ENCODE measurements at places on chromosomes 1 and 21.

- DNase-seq = peak; percentile 9
Measured at GRCh38 chr1:116130356-116130755, 19.2 kb downstream of the MAB21L3 start.

DNA sequence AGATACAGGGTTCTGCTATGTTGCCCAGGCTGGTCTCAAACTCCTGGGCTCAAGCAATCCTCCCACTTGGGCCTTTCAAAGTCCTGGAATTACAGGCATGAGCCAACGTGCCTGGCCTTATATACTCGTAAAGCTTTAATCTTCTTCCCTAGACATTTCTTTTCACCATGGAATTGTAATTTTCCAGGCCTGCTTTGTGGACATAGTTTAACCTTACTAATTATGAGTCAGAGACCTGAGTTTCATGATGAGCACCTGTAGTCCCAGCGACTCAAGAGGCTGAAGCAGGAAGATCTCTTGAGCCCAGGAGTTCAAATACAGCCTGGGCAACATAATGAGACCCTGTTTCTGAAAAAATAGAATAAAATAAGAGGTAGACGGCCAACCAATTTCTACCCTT, 12.3 kb downstream of the PATJ start:
- no peak for DNase-seq

DNA sequence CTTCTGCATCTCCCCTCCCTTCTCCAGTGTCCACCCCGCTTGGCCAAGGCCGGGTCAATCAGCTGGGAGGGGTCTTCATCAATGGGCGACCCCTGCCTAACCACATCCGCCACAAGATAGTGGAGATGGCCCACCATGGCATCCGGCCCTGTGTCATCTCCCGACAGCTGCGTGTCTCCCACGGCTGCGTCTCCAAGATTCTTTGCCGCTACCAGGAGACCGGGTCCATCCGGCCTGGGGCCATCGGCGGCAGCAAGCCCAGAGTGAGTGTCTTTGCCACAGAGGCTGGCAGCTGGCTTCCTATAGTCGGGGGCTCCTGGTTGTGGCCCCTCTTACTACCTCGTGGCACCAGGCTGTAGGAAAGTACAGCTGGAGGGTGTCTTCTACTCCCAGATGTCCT, 3.6 kb downstream of the PAX7 start:
- no peak for DNase-seq

GRCh38 chr1:248757784-248758195, 2.2 kb upstream of the LYPD8 start:
- DNase-seq = no peak

DNA sequence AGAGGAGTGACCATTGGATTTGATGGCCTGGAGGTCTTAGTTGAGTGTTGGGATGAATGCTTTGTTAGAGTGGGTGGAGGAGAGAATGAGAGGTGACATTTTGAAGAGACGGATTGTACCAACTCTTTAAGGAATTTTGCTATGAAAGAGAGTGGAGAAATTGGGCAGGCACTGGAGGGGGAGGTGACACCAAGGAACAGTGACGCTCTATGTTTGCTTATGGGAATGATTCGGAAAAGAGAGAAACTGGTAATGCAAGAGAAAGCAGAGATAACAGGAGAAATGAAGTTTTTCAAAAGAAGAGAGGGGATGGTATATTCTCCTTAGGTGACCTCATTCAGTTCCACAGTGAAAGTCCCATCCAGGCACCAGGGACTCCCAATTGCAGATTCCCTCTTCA, 24.5 kb upstream of the PADI2 start:
- no peak for DNase-seq

DNA sequence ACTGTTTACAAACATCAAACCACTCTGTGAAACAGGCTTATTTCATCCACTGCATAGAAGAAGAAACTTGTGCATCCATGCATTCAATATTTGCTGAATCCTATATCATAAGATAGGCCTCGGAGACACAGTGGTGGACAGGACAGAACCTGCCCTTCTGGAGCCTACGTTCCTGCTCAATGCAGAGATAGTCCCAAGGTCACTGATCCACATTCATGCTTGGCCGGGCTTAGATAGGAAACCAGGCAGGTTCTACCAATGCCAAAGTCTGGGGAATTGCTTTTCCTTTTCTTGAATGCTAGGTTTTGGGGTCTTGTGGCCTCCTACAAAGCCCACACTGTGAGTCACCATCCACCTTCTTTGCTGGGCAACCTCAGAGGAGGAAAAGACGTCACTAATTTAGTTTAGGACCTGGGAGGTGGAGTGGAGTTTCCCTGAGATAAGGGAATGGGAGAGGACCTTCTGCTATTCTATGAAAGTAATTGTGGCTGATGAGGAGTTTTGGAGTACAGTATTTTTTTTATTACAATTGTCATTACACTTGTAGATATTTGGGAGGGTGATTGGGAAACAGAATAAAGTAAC, 99.7 kb upstream of the CD34 start:
- DNase-seq = no peak

DNA sequence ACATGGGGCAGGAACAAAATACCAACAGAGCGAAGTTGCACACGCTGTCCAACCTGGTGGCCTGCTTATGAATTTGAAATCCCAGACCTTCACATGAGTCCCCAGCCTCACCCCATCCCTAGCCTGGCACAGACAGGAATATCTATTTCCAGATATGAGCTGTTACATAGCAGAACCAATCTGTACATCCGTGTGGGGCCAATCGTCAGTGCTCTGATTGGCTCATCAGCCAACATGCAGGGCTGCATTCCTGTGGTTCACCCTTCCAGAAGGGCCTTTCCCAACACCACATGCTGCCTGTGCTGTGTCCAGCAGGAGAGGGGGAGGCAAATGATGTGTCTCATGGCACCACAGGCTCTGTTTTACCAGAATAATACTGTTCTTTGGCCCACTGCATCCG, 31.3 kb downstream of the CCN1 start:
- no peak for DNase-seq

DNA sequence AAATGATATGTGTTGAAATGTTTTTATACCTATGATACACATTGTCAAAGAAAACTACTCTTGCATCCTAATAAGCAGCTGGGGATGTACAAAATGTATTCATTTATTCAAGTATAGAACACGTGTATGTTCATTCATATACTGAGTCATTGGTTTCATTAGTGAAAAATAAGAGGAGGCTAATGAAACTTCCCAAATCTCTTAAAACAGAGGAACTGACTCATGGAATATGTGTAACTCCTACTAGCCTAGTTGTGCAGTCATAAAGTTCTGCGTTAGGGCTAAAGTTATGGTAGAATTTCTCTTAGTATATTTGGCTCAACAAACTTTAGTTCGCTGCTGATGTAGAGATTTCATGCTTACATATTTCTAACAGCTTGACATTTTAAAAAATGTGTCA, 441.6 kb downstream of the NCAM2 start:
- DNase-seq = no peak

DNA sequence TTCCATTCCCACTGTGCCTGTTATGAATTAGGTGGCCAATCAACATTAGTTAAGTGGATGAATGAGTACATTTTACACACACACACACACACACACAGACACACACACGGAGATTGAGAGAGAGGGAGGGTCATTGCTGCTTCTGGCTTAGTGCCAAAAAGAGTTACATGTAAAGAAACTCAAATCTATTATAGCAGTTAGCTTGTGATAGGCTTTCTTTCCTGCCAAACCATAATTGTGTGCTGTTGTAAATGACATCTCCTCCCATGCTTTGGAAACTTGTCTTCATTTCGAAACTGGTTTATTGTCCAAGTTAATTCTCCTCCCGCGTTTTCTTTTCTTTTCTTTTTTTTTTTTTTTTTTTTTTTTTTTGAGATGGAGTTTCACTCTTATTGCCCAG, 1.4 kb upstream of the MT1HL1 start:
- no peak for DNase-seq

DNA sequence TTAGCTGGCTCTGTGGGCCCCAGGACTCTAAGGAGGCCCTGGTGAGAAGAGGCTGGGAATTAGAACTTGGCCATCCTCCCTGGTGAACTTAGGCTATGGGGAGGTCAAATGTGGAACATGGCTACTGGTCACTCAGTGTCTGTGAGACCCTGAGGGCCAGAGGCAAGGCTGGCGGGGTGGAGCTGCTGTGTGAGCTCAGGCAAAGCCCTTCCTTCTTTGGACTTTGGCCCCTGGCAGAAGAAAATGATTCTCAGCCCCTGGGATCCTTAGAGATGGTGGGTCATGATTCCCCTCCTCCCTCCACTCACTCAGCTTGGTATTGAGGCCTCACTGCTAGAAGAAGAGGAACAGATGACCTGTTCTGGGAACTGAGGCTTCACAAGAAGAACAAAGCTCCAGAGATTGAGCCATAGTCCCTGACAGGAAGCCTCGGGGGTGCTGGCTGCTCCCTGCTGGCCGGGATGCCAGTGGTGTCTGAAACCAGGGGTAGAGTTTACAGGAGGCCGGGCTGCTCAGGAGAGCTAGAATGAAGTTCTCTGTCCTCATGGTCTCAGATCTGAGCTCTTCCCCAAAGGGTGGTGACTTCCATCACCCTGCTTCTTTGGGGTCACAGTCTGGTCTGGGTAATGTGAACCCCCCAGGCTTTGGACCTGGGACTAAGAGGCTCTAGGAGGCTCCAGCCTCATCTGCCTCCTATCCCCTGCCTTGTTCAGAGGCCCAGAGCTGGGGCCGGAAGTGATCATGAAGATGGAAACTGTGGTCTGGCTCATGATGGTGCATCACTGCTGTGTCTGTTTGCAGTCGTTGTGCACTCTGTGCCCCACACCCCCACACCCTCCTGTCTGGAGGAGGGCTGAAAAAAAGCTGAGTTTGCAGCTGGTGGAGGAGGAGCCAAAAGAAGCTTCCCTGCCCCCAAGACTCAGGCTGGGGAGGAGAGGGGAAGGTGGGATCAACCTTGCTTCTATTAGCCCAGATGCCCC, 905 bp downstream of the BTBD19 start:
- DNase-seq = peak; percentile 95

- DNase-seq = peak; percentile 22
Measured at GRCh38 chr1:159469921-159470533, 30.5 kb downstream of the OR10J1 start.

- no peak for DNase-seq
Measured at GRCh38 chr1:181778640-181779260, 282.8 kb downstream of the ZNF648 start.

GRCh38 chr1:9668080-9668479, 16.5 kb downstream of the PIK3CD start:
- no peak for DNase-seq

DNA sequence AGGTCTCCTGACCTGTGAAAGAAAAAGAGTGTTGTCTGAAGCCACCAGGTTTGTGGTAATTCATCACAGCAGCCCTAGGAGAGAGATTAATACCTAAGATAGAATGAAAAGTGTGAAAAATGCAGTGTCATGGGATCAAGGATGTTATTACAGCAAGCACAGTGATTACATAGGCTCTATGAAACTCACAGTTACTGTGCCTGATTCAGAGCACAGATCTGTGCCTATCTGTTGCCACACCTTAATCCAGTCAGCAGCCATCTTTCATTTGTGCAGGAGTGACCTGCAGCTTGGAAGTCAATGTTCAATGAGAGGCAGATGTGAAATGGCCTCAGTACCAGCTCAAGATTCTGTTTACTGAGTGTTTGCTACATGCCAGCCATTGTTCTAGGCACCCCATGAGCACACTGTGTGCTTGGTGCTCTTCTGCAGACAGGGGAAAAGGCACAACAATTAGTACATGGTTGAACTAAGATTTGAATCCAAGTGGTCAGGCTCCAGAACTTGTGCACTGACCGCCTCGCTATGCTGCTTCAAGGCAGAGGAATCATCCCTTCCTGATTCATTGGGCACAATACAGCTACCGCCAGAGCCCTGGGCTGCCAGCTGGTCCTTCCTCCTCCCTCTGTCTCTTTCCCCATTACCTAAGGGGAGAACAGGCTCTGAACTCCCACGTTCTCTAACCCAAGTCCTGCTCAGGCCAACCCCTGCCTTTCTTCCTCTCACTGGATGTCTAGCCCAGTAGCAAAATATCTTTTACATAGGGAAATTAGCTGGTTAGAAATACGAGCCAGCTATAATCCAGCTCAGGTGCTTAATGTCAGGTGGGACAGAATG, 56.3 kb upstream of the NEK2 start:
- DNase-seq = no peak

DNA sequence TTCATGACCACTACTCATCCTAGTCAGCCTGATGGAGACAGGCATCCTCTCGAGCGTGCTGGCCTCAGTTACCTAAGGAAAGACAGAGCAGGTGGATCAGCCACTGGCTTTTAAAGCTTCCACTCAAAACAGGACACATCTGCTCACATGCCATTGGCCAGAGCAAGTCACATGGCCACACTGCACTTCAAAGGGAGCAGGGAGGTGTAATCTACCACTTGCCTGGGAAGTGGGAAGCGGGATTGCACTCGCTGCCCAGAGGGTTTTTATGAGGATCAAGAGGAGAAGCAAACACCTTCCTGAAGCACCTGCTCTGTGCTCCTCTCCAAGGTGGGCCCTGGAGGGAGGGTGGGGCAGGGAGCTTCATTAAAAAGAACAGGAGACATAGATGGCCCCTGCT, 108.0 kb downstream of the TAS1R2 start:
- DNase-seq = no peak

DNA sequence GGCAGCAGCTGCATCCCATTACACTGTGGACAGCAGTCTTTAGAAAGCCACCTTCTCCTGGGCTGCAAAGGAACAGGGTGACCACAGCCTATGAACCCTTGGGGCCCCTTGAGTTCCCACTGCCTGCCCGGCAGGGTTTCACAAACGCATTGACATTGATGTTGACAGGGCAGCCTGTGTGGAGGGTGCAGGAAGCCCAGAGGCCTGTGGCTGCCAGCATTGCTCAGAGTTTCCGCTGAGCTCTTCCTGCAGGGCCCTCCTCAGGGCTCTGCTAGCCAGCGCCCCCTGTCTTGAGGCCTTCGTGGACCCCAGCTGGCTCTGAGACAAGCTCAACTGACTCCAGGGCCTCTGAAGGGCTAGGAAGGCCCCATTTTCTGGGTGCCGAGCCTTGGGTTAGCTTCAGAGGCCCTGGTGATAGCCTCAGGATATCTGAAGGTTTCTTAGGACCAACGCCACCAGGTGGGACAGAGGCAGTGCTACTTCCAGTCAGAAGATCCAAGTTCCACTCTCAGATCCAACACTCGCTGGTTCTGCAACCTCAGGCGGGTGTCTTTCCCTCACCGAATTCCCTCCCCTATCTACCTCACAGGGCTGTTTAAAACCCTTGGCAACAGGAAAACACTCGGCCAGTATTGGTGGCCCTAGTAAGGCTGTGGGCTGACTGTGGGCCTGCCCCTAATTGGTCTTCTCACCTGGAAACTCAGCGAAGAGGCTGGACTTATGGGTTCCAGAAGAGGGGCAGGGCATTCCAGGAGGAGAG, 27.2 kb upstream of the EPS8L3 start:
- peak; percentile 83 for DNase-seq

DNA sequence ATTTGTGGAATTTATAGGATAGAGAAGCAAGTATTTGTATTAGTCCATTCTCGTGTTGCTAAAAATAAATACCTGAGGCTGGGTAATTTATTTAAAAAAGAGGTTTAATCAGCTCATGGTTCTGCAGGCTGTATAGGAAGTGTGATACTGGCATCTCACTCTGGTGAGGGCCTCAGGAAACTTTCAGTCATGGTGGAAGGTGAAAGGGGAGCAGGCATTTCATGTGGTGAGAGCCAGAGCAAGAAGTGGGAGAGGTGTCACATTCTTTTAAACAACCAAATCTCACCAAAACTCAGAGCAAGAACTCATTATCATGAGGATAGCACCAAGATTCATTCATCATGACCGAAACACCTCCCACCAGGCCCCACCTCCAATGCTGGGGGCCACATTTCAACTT, 18.1 kb downstream of the SDCCAG8 start:
- DNase-seq = no peak
